ENCODE measurements at places on chromosomes 7 and 10.
A peak's percentile ranks its signal among the peaks of the same experiment; 100 is the strongest.

GRCh38 chr10:123720536-123720935 lies 54.4 kb downstream of the GPR26 start:
- DNase-seq = no peak

DNA sequence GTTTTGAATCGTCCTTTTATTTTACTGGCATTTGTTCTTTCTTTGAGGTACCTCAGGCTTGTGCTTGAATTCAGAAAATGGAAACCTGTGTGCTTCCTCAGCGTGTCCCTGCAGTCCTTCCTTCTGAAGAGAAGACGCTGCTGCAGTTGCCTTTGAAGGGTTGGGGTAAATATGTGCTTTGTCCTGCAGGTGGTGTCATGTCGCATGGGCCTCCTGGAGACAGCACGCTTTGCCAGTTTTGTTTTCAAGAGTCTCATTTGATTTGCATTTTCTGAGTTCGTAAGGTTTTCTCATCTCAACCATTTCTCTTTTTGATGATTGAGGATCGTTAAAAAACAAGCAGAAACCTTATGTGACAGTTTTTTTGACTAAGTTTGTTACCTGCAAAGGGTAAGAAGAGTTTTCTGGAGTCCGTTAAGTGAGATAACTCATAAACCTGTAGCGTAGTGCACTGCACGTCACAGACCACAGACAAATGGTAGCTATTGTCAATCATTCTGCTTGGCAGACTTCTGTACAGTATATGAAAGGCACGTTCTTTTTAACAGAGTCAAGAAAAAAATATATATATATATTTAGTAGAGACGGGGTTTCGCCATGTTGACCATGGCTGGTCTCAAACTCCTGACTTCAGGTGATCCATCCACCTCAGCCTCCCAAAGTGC lies 57.0 kb downstream of the CDC123 start:
- DNase-seq = no peak

GRCh38 chr10:96719200-96719599 lies 1.1 kb downstream of the PIK3AP1 start:
- DNase-seq = no peak

- no peak for DNase-seq
Observed at GRCh38 chr10:69460576-69461242, 9.4 kb downstream of the TSPAN15 start.

DNA sequence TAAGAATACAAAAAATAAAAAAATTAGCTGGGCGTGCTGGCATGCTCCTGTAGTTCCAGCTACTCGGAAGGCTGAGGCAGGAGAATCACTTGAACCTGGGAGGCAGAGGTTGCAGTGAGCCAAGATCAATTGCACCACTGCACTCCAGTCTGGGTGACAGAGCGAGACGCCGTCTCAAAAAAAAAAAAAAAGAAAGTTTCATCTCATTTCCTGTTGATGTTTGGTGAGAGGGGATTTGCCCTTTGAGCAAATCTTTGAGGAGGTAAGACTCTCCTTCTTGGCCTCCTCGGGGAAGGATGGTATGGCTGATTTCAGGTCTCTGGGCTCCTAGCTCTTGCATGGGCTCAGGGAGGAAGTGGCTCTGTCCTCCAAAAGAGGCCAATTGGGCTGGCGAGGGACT lies 3.6 kb upstream of the GRID2IP start:
- DNase-seq = no peak

DNA sequence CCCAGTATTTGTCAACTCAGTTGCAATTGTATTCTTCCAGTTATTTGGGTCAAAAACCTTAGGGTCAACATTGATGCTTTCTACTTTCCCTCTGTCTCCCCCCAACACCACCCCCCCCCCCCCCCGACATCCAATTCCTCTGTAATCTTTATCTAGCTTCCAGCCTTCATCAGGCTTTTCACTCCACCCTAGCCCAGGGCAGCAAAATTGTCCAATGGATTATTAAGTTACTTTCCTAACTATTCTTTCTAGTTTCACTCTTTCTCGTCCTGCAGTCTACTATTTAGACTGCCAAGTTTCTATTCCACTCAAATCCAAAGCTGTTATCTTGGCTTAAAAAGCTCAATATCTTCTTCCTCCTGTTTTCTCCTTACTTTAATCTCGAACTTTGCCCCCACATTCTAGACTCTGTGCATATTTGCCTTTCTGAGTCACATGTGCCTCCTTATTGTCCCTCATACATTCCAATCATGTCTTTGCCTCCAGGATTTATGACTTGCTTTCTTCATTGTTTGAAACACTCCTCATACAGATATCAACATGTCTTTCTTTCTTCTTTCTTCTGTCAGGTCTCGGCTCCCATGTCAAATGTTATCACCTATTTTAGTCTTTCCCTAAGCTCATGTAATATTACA lies 196.6 kb upstream of the TMEM196 start:
- no peak for DNase-seq

GRCh38 chr7:37434529-37434928 lies 14.1 kb downstream of the ELMO1 start:
- DNase-seq = no peak

GRCh38 chr10:73867126-73867807 lies 7.1 kb downstream of the CAMK2G start:
- DNase-seq = no peak

GRCh38 chr10:71270301-71271220 lies 48.5 kb upstream of the SLC29A3 start:
- DNase-seq = no peak

GRCh38 chr7:26438078-26438477 lies 146.4 kb downstream of the SNX10 start:
- DNase-seq = no peak

DNA sequence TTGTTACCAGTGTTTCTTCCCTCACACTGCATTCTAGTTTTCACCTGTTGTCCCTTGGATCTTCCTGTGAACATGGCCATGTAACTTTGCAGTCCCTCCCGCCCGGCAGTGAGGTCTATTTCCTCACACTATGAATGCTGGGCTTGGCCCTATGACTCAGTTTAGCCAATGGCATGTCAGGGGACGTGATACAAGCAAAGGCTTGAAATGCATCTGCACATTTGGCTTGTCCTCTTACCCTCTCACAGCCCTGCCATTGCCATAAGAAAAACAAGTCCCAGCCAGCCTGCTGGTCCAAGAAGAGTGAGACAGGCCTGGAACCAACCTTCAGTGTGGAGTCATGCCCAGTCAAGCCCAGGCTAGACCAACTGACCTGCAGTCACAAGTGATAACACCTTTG lies 17.1 kb upstream of the EZH2 start:
- DNase-seq = no peak

DNA sequence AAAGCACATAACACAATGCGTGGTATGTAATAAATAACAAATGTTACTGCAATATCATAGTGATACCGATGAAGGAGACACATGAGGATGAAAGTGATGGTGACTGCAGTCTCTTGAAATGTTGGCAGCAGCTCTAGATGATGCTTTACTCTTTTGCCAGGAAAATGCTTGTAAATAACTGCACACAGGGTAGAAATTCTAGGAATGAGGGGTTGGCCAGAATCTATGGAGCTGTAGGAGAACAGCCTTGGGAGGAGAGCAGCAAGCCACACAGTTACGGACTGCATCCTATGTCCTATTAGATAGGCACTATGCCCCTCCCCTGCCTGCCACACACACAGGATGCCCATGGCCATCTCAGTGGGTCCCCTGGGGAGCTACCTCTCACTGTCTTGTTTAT lies 97.6 kb upstream of the GSDME start:
- DNase-seq = no peak

GRCh38 chr10:50593523-50594376 lies 30.0 kb downstream of the SGMS1 start:
- no peak for DNase-seq

DNA sequence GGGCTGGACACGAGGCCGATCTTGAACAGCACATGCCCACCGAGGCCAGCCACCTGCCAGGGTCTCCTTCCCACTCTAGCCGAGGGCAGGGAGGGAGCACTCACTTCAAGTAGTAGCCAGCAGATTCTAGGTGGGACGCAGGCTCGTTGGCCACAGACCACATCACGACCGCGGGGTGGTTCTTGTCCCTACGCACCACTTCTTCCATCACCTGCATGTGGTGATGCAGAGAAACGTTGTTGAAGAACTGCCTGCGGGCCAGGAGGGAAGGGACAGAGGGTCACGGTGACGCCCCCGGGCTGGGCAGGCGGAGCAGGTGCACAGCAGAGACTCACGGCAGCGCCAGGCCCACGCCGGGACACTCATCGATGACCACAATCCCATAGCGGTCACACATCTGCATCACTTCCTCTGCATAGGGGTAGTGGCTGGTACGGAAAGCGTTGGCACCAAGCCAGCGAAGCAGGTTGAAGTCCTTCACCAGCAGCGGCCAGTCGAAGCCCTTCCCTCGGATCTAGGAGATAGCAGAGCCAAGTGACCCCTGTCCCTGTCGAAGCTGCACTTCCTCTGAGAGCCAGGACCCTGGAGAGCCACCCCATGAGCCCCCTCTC lies 7.7 kb downstream of the GUSB start:
- peak; percentile 55 for DNase-seq

DNA sequence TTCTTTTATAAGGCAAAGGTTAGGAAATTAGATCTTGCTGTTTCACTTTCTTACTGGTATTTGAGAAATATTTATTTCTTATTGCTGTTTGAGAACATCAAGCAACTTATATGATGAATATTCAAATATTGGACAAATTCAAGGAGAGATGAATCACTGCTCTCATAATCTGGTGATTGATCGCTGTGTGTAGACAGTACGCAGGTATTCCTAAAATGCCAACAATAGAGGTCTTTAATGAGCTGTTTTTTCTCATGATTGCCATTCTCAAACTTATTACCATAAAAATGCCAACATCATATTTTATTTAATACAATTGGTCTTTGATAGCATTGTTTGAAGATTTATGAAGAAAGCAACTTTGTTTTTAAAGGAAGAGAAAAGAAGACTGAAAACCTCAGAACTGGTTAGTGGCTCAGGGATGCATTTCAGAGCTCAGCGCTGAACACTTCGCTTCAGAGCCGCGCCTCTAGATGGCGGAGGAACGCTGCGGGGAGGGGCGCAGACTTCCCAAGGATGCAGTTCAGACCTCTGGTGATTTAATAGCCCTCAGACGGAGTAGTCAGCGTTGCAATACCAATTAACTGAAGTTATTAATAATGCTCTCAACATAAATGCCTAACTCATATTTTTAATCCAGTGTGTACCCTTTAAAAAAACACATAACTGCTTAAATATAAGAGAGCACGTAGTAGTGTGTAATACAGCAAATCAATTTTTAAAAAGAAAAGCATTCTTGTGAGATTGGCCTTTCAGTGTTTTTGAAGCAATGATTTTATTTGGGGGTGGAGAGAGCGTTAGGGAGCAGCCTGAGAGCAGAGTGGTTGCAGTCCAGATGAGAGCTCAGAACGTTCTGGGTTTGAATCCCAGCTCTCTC lies 38.5 kb upstream of the STEAP4 start:
- no peak for DNase-seq

DNA sequence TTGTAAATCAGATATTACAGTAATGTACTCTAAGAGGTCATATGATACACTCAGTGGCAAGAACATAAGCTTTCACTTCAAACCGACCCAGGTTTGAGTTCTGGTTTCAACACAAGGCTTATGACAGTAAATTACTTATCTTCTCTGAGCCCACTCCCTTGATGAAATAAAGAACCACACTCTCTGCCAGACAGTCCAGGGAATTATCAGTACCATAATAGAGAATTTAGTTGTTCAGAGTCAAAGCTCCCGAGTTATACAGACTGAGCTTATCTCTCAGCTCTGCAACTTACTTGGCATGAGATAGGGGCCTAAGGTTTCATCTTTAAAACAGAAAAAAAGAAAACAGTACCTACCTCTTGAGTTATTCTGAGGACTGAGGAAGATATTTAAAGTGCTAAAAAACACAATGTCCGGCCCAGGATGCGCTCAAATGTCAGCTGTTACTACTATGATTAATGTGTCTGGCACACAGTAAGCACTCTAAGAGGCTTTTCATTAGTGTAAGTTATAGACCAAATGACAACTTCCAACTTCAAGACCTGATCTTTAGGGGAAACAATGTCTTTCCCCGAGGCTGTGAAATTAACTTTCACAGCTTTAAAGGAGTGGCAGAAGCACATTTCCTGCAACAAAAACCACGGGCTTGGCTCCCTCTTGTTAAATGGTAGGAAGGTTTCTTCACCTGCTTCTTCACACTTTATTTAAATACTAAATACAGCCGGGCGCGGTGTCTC lies 38.1 kb downstream of the UBE2H start:
- no peak for DNase-seq

DNA sequence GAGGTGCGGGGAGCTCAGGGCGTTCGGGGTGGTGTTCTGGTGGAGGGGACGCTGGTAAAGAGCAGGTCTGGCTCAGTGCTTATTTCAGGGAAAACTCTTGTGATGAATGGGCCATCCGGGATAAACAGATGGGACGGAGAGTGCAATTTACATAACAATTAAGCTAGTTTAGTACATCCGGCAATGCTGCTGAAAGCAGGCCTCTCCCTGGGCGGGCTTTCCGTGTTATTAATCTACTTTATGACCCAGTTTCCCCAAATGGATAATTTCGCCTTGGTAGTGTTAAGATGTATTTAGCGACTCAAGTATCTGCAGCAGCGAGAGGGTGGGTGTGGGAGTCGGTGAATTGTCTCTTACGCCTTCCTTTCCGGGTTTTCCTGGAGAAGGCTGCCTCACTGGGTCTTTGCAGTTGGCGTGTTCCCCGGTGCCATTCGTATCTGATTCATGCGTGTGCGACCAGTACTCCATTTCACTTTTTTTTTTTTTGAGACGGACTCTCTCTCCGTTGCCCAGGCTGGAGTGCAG lies 25.2 kb downstream of the FOXK1 start:
- DNase-seq = no peak

Measured in activated effector memory CD4-positive, alpha-beta T cell treated with anti-CD3 and anti-CD28 coated beads, Interleukin-2, amount 50 U/mL, for 16 hours (primary cell).